Endodermal cell (in vitro differentiated cells): ENCODE measurements at places on chromosomes 1 and 21. TPM values are rescaled to one million over a fixed set of nuclear protein-coding genes. Genes with fewer than 3 reads are reported as not detected.

DNA sequence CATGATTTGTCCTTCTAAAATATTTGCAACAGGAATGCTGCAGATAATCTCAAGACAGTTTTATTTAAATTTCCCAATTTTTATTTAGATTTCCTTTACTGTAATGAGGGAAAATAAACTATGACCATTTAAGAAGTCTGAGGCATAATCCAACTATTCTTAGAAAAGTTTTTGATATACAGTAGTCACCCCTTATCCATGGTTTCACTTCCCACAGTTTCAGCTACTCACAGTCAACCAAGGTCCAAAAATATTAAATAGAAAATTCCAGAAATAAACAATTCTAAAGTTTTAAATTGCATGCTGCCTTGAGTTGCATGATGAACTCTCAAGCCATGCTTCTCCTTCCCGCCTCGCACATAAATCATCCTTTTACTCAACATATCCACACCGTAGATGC lies 33.3 kb downstream of the TOR3A start:
- no peak for DNase-seq

- DNase-seq: peak; percentile 66
These were observed 537.3 kb upstream of the PLXNA2 start for GRCh38 chr1:208781391-208782045.

DNA sequence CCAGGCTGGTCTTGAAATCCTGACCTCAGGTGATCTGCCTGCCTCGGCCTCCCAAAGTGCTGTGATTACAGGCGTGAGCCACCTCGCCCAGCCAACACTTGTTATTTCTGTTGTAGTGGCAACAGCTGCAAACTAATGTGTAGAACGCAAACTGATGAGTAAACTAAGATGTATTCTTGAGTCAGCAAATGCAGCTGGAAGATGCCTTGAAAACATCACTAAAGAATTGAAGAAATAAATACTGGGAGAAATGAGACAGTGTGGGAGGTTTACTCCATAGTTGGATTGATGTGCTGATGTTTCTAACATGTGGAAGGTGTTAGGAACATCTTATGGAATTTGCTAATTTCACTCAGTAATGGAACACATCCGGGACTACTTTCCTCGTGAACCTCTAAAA lies 61.3 kb upstream of the KCNE2 start:
- DNase-seq: no peak

GRCh38 chr1:58850636-58851035 lies 66.8 kb upstream of the JUN start:
- DNase-seq: no peak

DNA sequence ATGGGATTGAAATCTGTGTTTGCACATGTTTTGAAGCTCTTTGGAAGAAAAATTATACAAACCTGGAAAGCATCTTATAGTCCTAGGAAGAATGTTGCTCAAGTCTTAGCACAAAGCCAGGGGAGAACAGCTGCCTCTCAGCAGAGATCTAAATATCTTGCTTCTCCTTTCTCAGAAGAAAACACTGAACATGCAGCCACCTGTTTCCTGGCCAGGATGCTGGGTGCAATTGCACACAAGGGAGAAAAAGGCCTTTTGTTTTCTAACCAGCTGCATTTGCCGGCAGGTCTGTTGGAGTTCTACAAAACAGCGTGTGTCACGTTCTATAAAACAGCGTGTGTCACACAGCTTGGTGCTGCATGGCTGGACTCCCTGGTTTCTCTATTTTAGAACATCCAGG lies 259.6 kb upstream of the PLD5 start:
- DNase-seq: no peak

DNA sequence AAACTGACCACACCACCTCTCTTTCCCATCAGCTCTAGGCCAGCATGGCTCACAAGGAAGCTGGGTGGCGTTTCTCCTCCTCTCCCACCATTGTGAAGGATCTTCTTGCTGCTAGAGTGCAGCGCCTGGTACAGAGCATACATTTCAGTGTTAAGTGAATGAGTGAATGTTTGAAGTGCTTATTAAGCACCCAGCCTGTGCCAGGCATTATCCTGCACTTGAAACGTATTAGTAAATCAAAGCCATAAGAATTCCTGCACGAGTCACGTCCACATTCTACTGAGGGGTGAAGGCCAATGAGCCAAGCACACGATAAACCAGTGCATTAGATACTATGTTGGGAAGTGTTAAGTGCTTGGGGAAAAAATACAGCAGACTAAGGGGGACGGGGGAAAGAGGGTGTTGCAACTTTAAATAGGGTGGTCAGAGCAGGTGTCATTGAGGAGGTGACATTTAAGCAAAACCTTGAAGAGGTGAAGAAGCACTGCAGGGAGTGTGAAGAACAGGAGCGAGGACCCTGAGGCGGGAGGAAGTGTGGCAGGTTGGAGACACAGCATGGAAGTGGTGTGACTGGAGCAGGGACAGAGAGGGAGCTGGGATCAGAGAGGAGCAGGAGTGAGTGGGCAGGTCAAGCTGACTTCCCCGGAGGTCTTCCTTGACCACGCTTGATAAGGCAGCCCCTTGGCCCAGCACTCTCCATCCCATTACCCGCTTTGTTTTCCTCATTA lies 48.5 kb upstream of the LRRN2 start:
- DNase-seq: no peak

DNA sequence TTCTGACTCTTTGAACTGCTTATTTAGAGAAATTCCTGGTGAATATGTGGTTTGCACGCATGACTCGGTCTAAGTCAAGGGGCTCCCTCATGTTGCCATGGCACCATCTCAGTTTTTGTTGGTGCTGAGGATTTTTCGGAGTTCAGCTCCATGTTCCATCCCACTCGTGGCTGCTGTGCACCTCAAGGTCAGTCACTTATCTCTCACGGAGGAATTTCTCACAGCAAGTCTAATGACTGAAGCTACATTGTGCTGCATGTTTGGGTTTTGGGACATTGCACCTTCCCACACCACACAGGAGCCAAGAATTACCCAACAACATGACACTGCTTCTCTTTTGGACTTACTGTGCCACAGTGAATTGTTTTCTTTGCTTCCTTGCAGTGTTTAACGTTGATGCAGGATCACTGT lies 269.9 kb downstream of the NCAM2 start:
- DNase-seq: no peak

DNA sequence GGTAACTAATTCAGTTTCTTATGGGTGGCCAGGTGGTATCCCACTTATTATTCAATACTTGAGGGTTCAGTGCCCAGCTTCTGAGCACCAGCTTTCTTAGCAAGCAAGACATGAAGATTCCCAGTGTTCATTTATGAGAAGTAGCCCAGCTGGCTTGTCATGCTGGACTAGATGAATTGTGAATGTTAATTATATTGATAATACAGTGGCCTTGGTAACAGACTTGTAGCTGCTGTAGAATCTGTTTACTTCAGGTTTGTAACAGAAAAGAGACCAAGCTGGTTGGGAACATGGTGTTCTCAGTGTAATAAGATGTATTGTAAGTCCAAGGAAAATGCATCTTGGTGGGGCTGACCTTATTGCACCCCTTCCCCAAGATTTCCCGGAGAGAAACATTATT lies 10.1 kb downstream of the AHCYL1 start:
- DNase-seq: no peak

- DNase-seq: peak; percentile 82
These were observed 29.9 kb upstream of the HJV start for GRCh38 chr1:146051452-146051851.

DNA sequence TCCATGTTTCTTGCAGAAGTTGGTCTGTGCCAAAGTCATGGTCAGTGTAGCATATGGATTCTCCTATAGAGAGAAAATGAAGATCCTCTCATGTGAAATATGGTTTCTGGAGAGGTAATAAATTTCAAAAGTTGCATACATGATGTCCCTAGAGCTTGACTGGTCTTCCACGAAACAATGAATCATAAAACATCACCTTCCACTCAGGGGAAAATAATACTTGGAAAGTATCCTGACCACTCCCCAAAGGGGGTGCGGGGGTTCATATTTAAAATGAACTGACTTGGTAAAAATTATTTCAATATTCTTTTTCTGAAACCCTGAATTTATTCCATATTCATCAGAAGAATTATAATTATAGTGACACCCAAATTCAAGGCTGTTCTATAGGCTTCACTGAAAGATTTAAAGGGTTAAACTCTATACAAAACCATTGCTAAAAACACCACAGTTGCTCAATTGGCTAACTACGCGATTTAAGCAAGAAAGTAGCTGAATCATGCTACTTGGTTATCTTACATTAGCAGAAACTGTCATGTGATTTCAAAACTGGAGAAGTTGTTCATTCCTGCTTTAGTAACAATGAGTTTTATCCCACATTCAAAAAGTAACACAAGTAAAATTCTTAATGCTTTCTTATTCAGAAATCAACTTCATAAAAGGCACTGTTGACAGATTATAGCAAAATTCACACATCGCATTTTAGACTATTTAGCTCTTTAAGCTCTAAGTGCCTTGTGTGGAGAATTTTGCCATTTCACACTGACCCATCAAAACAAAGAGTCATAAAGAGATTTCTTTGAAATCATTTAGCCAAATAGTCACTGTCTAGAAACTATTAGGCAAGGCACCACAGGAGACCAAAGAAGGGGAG lies 5.3 kb downstream of the CREG1 start:
- DNase-seq: no peak

DNA sequence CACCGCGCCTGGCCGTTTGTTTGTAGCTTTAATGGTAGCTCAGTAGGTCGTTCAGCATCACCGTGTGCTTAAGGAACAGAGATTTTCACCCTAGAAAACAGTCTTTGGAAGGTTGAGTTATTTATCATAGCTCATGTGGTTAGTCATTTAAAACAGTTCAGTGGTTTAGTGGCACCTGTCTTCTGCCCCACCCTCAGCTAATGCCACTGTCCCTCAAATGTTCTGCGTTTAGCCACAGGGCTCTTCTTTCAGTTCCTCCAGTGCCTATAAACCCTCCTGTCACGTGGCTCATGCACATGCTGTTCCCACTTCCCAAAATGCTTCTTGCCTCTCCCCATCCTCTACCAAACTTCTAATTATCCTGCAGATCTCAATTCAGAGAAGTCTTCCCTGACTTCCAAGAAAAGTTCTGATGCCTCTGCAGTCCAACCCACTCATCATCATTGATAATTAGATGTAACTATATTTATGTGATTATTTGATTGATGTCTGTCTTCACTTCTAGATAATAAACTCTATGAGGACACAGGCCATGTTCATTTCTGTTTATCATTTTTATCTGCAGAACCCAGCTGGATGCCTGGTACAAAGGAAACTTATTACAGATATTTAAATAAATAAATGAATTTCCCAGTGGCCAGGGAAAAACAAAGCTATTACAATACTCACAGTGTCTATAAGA lies 14.4 kb upstream of the DIPK1A start:
- no peak for DNase-seq

- no peak for DNase-seq
These were observed 7.0 kb upstream of the C1orf146 start for GRCh38 chr1:92210701-92211100.

DNA sequence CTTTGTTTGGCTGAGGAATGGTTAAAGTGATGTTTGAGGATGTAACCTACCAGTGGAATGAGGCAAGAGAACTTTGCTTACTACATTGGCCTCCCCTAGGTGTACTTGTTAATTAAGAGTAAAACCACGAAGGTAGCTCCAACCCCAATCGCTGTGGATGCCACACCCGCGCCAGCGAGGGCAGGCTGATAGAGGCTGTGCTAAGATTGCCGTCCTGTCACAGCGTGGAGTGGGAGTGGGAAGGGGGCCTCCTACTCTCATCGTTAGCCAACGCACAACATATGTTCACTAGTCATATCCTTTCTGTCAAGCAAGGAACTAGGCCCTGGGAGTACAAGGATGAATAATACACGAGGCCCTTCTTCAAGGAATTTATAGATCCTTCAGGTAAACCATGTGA lies 99.6 kb downstream of the RUNX1 start:
- no peak for DNase-seq

GRCh38 chr1:223780949-223781348 lies 64.8 kb downstream of the TP53BP2 start:
- peak; percentile 15 for DNase-seq

DNA sequence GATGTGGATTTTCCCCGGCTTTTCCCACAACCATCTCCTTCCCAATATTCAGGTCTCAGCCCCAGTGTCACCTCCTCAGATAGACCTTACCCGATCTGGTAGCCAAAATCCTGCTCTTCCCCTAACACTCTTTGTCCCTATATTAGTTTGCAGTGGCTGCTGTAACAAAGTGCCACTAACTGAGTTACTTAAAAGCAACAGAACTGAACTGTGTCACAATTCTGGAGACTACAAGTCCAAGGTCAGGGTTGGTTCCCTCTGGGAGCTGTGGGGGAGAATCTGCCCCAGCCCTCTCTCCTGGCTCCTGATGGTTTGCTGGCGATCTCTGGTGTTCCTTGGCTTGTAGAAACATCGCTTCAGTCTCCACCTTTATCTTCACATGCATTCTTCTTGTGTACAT lies 64.0 kb downstream of the NENF start:
- no peak for DNase-seq

GRCh38 chr1:99264201-99265021 lies at the start of gene PLPPR4:
TSS of gene PLPPR4 (plus strand) at chr1:99264492. CDS start at chr1:99264594, 102 bp downstream.
- peak; percentile 90 for DNase-seq

DNA sequence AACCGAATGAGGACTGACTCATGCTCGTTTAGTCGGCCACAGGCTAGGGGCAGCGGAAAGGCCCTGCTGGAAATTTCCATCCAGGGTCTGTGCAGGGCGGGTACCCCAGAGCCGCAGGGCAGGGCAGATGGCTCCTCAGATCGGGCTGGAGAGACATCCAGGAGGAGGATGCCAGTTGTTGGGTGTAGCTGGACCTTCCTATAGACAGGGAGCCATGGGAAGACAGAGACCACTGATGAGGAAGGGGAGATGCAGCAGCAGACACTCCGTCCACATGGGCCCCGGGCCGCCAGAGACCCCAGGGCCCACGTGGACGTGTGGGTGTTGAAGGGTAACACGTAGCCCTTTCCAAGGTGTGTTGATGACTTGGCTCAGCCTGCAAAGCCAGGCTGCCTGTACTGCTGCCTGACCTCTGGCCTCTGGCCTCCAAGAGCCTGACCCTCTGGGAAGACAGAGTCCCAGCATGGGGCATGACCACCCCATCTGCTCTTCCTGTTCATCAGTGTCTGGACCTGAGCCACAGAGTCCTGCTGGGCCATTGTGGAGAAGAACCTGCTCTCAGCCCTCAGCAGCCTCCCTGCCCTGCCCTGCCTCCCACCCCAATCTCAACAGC lies 4.8 kb downstream of the GNG4 start:
- DNase-seq: no peak

DNA sequence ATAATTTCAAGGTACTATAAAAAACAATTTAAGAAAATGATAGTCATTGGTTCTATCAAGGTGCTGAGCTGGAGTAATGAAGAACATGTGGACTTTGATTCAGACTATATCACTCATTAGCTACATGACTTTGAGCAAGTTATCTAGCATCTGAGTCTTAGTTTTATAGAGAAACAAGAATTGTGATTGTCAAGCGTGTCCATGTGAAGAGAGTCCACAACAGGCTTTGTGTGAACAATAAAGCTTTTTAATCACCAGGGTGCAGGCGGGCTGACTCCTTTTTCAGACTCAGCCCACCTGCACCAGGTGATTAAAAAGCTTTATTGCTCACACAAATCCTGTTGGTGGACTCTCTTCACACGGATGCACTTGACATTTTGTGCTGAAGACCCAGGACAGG lies 26.6 kb upstream of the DMRTB1 start:
- DNase-seq: no peak

GRCh38 chr1:168947041-168947440 lies 159.4 kb upstream of the ATP1B1 start:
- no peak for DNase-seq

SPTA1 gene
- not detected in 3 replicates for total RNA-seq

OR2T11 gene
- total RNA-seq: not detected in 3 replicates

NMNAT2 gene
- 1.5 to 2.1 TPM (median 1.7 TPM) in 3 replicates for total RNA-seq

RPE65 gene
- total RNA-seq: not detected in 3 replicates

SAMD11 gene
- total RNA-seq: 112 and 156 TPM in 2 replicates
